ENCODE measurements at places on chromosomes 11 and 22.

DNA sequence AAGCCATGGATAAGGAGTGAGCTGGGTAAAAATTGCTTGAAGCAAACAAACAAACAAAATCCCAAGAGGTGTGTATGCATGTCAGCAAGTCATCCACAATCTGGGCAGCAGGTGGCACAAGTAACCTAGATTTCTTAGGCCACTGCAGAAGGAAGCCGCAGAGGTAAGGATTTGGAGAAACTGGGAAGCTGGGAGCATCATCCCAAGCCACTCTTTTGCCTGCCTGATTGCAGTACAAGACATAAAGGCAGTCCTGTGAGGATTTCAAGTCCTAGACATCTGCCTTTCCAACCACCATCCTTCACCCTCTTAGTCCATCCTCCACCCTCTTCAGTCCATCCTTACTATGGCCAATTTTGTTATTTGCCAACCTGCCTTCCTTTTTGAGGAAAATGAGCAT, 67.2 kb upstream of the BMAL1 start:
- DNase-seq = peak; percentile 87

GRCh38 chr11:115220911-115221310, 283.3 kb downstream of the CADM1 start:
- DNase-seq = no peak

DNA sequence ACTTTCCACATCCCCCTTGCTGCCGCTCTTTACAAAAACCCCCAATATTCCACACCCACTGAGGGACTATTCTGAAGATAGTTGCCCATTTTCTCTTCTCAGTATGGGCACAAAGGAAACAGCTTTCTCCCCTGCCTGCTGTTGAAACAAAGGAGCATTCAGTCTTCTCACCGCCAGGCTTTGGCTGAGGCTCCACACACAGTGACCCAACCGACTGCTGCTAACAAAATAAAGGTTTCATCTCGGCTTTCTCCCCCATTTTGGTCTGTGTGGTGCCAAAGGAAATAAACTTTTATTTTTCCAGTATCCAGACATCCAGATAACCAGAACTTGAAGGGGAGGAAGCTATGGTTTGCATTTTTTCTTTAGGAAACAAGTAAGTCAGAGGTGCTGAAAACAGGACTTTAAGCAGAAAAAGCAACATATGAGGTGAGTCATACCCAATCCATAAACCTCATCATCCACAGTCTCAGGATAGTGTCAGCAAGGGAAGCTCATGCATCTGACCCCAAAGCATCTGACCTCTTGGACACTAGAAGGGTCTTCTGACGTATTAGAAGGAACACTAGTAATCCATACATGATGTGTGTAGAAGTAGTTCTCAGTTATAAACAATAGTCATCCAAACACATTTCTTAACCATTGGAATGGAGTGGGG, 6.4 kb downstream of the CLMP start:
- no peak for DNase-seq

DNA sequence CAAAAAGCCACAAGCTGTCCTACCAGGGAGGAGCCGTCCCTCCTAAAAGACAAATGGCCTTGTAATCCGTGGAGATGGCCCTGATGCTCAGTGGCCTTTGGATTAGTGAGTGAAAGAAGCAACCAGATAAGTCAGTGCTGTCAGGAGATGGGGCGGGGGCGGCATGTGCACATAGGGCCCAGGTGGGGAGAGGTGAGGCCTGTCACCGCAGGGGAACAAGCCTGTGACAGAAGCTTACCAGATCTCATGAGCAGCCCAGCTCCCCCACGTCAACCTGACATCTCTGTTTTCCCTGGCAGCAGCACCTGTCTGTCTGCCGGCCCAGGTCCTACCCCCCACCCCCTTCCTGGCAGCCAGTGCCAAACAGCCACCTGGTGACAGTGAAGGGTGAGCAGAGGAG, 162.6 kb downstream of the BUD13 start:
- no peak for DNase-seq

Measured in SJSA1 (cell line).